ENCODE measurements at places on chromosomes 12 and 14.

GRCh38 chr14:63039866-63040265 lies 5.4 kb downstream of the KCNH5 start:
- DNase-seq, result no peak

DNA sequence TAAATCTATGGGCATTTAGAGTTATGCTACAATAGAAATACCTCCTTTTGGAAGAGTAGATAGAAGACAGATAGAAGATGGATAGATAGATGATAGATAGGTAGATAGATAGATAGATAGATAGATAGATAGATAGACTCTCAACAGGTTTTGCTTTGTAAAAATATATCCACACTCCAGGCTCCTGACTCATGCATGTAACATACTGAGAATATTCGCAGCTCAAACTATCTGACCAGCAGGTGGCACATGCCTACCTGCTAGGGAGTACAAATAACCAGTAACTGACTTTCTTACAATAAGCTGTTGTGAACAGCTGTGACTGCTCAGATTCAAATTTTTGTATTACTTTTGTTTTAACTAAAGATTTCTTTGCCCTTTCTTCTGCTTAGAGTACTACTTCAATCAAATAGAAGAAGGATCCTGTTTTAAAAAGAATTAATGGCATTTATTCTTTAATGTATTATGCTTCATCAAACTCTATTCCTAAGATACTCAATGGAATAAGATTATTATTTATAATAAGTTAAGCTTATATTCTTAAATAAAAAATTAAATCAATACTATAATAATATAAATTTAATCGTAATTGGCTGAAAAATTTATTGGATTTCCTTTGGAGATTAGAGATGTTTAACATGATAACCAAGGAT lies 15.8 kb upstream of the CPNE8 start:
- DNase-seq, result no peak

DNA sequence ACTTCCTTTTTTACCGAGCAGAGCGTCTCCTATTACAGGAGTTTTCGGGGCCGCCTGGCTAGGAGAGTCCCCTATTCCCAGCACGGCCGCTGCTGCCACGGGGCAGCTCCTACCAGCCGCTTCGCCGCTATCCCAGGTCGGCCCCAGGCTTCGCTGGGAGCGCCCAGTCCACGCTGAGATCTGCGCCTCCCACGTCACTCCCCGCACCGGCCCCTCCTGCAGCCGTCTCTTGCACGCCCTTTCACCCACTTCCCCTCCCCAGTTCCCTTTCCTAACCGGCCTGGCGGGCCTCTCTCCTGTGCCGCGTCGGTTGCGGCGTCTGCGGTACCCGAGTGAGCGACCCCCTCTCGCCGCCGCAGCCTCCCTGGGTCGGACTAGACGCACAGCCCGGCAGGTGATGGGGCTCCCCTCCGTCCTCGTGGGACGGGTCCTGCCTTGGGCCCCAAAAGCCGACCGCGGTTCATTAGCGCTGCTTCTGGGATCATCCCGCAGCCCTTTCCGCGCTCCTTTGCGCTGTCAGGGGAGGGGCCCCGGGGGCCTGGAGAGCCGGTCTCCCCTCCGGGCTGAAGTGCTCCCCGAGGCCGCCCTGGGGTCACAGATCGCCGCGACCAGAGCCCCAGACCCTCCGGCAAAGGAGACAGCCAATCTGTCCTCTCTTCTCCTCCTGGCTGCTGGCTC lies 1318.4 kb downstream of the TMEM121 start:
- DNase-seq, result no peak

DNA sequence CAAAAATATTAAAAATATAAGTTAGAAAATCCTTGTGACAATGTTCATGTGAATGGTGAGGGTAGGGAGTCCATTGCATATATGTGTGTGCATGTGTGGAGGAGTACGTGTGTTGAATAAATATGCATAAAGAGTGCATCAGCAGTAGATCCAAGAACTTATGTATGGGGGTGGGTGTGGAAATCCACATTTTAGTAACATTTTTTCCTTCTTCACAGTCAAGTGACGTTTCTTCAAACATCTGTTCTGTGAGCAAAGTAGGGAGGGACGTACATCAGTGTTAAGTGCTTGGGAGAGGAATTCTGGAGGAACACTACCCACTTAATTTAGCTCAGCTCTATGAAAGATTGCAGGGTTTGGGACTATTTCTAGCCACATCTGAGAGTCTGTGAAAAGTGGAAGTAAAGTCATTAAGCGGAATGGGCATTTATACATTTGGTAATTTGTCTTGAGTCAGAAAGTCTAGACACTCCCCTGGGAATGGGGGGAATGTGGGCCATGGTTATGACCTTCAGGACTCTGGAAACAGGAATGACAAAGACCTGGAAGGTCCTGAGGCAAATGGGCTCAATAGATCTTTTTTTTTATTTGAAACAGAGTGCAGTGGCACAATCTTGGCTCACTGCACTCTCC lies 156.4 kb upstream of the PLXNC1 start:
- DNase-seq, result no peak

GRCh38 chr12:4228122-4228580 lies 45.4 kb upstream of the CCND2 start:
- no peak for DNase-seq

DNA sequence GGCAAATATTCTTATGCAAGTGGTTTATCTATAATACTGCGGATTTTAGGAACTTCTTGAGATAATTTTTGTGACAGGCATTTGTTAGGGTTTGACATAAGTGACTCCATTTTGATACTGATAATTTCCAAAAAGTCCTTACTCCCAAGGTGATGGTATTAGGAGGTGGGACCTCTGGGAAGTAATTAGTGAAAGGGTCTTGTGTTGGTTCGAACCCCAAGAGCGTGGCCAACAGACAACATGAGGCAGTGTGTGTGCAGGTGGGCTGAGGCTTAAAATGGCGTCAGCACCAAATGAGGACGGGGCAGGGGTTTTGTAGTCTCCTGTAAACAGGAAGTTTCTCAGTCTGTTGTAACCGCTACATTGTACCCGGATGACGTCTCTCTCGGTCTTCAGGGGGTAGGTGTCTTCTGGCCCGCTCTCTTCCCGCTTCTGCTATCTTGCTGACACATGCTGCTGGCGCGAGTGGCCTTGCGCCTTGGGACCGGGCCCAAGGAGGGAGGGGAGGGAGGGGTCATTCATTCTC lies 1.7 kb upstream of the C12orf43 start:
- DNase-seq, result no peak

- DNase-seq, result no peak
Measured at GRCh38 chr14:40413136-40413535, 980.9 kb upstream of the FBXO33 start.

GRCh38 chr14:56244138-56244789 lies 126.1 kb downstream of the PELI2 start:
- DNase-seq, result no peak

GRCh38 chr12:38934078-38934584 lies 28.7 kb upstream of the CPNE8 start:
- no peak for DNase-seq

DNA sequence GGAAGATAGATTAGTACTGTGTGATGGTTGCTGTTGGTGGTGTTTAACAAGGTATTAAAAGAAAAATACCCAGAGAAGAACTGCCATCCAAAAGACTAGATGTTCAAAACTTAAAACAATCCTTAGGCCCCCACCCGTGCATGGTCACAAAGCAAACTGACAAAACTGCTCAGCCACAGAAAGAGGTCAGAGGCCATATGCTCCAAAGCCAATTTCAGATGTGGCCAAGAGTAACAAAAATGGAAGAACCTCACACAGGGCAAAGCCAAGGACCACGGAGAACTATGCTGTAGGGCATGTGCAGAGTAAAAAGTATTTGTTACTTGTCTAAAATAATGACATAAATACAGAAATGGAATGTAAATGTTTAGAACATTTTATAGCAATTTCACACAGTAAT lies 5.3 kb downstream of the TXNDC16 start:
- no peak for DNase-seq

GRCh38 chr14:101069666-101070362 lies 166.3 kb upstream of the RTL1 start:
- DNase-seq, result no peak

DNA sequence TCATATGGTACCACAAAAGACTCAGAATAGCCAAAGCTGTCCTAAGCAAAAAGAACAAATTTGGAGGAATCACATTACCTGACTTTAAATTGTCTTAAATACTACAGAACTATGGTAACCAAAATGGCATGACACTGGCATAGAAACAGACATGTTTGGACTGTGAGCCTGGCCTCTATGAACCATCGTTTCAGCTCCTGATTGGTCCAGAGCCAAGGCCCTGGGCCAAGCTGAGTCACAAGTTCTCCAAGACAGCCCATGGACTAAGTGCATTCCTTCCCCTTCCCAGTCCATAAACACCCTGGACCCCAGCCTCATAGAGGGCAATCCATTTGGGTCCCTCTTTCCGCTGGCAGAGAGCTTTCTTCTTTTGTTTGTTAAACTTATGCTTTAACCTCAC lies 12.1 kb upstream of the PRR4 start:
- no peak for DNase-seq

DNA sequence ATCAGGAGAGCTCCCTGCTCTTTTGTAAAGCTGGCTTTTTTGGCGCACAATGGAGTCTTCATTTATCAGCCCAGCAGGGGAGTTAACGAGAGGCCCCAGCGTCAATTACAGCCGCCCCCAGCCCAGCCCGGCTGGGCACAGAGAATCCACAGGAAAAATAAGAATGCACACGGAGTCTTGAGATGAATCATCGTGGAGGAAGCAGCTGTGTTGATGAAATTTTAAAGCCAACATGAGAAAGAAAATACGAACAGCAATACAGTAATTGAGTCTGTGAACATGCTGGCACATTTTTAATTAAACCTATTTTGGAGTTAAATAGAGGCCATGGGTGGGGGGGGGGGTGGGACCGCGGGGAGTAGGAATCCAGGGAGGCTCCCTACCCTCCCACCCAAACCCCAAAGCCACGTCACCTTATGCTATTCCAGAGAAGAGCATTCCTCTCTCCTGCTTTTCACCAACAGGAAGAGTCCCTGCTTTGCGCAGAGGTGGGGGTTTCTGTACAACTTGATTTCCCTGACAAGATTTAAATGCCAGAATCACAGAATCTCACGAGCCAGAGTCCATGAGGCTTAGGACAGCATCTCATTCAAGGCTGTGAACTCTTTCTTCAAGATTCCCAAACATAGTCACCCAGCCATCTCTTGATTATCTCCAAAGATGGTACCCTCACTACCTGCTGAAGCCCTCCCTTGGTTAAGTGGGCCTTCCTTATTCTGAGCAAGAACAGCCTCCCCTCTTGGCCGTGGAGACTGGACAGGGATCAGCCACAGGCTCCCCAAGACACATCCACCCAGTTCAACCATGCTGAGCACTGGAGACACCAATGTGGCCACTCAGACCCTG lies 50.3 kb downstream of the CCNK start:
- no peak for DNase-seq

- DNase-seq, result no peak
Measured at GRCh38 chr12:57894399-57895292, 46.7 kb upstream of the ATP23 start.

DNA sequence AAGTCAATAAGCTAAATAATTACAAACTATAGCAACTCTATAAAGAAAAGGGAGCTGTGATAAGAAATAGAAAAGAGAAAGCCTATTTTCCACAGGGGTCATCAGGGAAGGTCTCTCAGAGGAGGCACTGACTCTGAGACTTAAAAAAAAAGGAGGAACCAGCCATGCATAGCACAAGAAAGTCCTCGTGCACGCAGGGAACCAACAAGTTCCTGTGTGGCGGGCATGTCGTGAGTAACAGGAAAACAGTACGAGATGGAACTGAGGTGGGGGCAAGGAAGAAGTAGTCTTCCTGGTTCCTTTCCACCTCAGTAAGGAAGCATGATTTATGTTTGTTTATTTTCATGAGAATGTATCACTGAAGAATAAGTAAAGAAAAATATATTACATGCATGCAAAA lies 367.0 kb upstream of the TMEM132C start:
- no peak for DNase-seq

DNA sequence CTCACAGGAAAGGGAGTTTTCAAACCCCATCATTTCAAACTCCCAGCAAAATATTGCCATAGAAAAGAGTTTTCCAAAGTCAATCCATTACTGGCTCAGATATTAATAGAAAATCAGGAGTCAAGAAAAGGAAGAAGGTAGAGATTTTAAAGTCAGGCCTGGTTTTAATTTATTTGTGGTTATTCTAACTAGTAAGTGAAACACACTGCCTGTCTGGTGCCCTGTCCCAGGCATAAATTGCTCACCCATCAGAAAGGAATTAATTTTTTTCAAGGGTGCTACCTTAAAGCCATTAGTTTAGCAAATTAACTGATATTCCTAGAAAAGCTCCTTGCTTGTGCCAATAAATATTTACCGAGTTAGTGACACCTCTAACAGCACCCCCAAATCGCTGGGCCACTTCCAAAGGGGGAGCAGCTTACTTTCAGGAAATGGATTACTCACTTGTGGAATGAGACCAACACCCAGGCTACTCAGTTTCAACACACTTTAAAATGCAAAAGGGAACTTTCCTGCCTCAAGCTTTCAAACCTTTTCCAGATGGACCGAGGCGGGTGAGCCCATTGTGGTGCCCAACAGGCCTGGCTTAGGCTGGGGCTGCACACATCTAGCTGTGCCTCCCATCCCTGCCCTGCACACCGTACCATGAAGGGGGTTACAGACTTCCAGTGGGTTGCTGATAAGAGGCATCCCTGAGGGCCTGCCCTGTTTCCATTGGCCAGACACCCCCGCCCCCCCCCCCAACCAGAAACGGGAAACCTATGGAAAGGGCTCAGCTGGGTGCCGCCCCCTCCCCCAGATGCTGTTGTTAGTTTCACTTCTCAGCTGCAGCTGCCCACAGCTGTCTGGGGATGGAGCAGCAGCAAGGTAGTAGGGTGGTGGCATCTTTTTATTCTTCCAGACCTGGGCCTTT lies 117.2 kb downstream of the SAMD4A start:
- DNase-seq, result no peak

GRCh38 chr12:47783024-47783755 lies 10.2 kb downstream of the SLC48A1 start:
- no peak for DNase-seq

Measured in activated CD4-positive, CD25-positive, alpha-beta regulatory T cell treated with anti-CD3 and anti-CD28 coated beads, Interleukin-2, amount 50 U/mL, for 16 hours (primary cell).